ENCODE measurements at places on chromosomes 6 and 20.
A peak's percentile ranks its signal among the peaks of the same experiment; 100 is the strongest.

- peak; percentile 65 for DNase-seq
These were observed 39.0 kb upstream of the SUPT3H start for GRCh38 chr6:45416700-45417099.

DNA sequence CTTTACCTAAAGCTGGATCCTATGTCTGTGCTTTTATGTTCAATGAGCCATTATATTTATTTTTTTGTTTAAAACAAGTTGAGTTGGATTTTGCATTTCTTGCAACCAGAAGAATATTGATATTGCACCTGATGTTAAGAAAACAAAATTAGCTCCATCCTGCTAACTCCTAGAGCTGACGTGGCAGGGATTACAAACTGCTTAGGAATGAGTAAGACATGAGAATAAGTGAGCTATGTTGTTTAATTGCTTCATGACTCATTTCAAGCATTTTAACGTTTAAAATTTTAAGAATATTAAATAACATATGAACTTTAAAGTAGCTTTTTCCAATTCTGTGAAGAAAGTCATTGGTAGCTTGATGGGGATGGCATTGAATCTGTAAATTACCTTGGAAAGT is 663.5 kb downstream of the EPM2A start:
- DNase-seq: no peak

DNA sequence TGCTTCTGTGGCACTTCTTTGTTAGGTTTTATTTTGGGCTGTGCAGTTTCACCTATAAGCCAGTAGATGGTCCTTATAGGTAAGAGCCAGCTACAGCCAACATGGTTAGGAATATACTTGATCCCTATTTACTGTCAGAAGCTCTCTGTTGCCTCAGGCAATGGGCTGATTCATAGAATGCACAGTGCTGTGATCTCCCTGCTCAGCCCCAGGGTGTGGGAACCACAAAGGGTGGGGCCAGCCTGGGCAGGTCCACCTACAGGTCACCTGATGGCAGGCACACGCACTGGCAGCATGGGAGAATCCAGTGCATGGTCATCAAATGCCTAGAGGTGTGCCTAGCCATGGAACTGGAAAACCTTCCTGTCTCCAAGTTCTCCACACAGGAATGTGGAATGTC is 191.9 kb downstream of the MOXD1 start:
- no peak for DNase-seq

DNA sequence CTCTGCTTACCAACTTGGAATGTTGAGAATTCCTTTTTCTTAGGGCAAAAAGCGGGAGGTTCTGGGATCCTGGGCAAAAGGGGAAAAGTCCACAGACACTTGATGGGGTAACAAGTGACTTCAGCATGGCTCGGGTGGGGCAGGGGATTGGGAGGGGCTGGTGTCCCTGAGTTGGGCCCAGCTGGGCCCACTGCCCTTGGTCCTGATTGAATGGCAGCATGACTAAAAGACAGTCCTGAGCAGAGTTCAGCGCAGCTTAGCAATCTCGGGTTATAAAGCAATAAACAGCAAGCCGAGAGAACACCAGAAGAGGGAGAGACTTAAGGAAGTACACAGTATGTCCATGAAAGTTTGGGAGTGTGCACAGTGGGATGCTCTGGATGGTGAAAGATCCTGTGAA is 5.6 kb downstream of the PPP2R5D start:
- no peak for DNase-seq

- DNase-seq: no peak
These were observed 312.5 kb downstream of the EYA4 start for GRCh38 chr6:133553652-133554051.

- no peak for DNase-seq
These were observed 669.4 kb downstream of the DHX35 start for GRCh38 chr20:39631557-39631956.

- DNase-seq: no peak
These were observed 151.7 kb downstream of the GRIK2 start for GRCh38 chr6:101545191-101545590.

GRCh38 chr6:118578617-118579016 is 30.5 kb downstream of the PLN start:
- no peak for DNase-seq

GRCh38 chr6:139846538-139847456 is 472.3 kb upstream of the CITED2 start:
- no peak for DNase-seq

- no peak for DNase-seq
These were observed 168.5 kb upstream of the AKAP12 start for GRCh38 chr6:151071295-151071694.

DNA sequence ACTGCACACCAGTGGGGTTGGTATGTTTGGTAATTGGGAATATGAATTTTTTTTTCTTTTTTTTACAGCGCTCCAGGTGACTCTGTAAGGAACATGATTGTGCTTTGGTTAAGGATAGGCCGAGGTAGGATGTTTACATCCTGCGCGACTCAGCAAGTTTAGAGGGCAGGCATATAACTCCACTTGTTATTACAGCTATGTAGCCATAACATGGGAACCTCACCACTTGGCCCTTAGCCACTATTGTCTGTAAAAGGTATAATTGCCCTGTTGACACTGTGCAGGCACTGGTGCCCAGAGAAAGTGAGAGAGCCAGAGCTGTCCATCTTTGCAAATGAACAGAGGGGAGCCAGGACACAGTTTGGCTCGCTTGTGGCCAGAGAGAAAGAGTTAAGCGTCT is 172.9 kb downstream of the MCHR2 start:
- no peak for DNase-seq

DNA sequence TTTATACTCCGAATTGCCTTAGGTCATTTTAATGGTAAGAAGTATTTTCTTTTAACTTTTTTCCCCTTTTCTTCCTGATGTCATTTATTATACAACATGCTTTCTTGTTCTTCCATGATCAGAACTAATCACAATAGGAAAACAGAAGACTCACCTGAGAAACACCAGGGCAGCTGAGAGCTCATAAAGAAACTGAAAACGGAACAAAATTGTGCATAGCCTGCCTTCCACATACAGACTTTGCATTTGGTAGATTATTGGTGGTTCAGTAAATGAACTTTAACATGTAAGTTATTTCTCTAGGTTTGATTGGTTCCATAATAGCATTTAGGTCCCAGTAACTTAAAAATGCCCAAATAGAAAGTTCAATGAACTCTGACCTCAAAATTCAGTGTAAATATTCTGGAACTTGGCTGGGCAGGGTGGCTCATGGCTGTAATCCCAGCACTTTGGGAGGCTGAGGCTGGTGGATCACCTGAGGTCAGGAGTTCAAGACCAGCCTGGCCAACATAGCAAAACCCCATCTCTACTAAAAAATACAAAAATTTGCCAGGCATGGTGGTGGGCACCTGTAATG is 161.1 kb upstream of the DTNBP1 start:
- DNase-seq: no peak

DNA sequence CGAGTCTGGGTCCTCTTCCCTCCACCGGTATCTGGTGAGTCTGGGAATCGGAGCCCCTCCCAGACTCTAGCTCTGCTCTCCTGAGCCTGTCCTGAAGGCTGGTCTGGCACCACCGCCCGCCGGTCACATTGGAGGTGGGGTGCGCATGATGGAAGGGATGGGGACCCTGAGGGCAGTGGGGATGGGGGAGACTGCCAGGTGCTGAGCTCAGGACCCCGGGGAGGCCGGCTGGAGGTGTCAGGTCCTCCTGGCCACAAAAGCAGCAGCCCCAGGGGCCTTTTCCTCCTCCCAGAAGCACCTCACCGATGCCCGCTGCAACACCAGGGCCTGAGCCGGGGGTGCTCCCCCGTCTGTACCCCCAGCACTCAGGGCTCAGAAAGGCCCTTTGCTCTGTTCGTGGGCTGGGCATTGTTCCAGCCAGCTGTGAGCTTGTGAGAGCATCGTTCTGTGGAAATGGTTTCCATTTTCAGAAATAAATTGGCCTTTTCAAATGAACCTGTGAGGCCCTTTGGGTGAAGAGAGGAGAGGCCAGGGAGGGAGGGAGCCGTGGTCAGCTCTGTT is 2.5 kb upstream of the NPBWR2 start:
- DNase-seq: no peak

DNA sequence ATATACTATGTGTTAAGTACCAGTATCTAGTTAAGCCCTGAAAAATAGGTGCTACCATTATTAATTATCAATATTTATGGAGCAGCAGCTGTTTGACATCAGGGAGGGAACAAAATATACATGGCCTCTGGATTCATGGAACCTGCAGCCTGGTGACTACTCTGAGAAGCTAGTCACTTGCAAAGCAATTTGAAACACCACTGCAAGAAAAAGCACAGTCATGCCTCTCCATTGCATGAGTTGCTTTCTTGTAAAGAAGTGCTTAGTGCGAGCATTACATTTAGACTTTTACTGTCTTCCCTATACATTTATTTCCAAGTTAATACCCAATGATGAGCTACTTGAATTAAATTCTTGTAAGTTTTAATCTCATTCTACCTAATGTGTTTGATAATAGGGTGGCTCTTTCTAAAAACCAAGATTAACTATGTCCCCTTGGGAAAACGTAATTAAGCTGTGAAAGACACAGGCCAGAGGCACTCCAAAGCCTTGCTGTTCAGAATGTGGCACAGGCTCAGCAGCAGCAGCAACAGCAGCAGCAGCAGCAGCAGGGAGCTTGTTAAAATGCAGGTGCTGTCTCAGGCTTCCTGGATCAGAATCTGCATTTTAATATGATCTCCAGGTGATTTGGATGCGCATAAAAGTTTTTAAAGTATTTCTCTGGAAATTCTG is 83.6 kb downstream of the PFDN4 start:
- DNase-seq: no peak
